ENCODE measurements at places on chromosomes 2 and 18.

- DNase-seq, result no peak
These were observed 27.2 kb downstream of the KDM3A start for GRCh38 chr2:86468162-86469033.

- DNase-seq, result no peak
These were observed 8.0 kb upstream of the SERTAD2 start for GRCh38 chr2:64661741-64662169.

DNA sequence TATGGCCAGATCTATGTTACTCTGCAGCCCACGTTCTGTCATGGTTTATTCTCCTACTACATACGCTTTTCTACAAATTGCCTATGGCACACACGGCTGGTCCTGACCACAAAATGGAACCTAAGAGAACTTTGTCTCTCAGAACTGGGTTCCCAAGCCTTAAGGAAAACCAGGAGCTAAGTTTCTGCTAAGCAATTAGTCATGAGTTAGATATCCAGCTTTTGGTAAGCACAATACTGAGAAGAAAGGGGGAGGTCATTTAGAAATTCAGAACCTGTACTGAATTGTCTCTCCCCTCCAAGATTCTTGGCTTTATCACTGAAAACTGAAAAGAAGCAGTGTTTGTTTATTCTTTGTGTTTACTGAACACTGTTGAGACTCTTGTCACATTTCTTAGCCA, 283.5 kb upstream of the TANK start:
- no peak for DNase-seq

- no peak for DNase-seq
These were observed 68.7 kb upstream of the FN1 start for GRCh38 chr2:215504547-215504946.

GRCh38 chr18:56067214-56067894, 479.4 kb upstream of the TCF4 start:
- DNase-seq, result no peak

GRCh38 chr18:22069916-22070315, 99.5 kb upstream of the GATA6 start:
- no peak for DNase-seq

Data from aorta (tissue), 5 donors.